ENCODE measurements at places on chromosomes 11 and 22.
A peak's percentile ranks its signal among the peaks of the same experiment; 100 is the strongest.

DNA sequence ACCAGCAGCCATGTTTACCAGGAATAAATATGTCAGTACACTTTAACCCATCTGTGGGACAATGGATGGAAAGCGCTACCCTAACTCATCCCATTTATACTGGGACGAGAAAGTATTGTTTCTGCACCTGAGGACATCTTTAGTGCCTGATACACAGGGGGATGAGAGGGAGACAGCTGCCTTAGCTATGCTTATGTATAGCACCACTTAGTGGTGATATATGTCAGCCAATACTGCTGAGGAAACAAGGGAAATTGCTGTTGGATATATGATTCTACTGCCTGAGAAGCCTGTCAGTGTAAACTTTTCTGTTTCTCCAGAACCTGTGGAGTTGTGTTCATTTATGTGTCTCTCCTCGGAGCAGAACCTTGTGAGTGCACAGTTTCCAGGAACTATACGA is 13.3 kb upstream of the CEP295 start:
- DNase-seq: no peak

DNA sequence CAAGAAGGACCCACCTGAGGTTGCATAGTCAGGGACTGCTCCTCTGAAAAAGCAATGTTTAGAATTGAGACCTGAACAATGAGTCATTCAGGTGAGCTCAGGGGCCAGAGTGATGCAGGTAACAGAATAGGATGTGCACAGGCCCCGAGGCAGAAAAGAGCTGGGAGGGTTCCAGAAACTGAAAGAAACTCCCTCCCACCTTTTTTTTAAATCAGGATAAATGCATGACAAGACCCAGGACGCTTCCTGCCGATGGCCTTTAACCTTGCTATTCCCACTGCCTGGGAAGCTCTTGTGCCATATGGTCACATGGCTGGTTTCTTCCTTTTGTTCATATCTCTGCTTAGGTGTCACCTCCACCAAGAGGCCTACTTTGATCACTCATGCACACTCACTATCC is 214.2 kb upstream of the ZBED5 start:
- no peak for DNase-seq

- peak; percentile 58 for DNase-seq
Measured at GRCh38 chr22:36331912-36332622, 55.7 kb downstream of the MYH9 start.

DNA sequence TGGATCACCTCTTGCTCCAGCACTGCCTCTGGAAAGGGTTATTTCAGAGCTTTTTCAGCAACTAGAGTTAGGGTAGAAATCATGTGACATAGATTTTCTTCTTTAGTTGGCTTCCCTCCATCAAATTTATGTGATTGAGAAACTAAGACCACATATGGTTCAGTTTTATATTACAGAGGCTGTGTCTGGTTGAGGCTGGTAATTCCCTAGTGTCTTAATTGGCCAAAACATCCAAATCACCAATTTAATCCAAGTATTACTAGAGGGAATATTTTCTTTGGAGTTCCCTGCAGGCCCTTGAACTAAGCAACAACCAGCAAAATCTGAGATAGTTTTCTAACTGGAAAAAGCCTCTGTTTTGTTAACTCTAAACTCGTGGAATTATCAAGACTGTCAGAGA is 136.3 kb downstream of the ARHGAP42 start:
- DNase-seq: no peak

DNA sequence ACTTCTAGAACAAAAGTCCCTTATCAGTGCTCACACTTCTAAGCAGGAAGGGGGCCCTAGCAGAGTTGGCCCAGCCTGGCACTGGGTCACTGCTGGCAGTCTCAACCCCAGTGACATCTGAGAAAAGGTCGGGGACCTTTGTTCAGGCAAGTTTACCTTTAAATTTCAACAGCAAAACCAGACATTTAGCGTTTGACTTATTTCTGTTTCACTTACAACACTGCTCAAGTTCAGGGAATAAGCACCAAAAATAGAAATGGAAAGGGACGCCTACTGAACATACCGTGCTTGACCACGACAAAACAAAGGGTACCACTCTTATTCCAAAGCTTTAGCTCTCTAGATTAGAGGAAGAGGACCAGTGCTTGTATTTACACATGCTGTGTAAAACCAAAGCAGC is 26.2 kb downstream of the PITPNB start:
- no peak for DNase-seq

DNA sequence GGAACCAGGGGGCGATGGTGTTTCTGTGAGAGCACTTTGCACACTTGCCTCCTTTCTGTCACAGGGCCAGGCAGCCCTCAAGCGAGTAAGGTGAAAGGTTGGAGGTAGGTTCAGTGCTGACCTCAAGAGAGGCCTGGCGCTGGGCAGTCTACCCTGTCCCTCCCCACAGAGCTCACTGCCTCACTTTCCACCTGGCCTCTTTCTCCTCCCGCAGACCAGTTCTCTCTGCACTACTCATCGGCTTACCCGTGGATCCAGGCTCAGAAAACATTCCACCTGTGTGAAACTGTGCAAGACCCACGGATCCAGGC is 16.8 kb downstream of the APOL5 start:
- no peak for DNase-seq

DNA sequence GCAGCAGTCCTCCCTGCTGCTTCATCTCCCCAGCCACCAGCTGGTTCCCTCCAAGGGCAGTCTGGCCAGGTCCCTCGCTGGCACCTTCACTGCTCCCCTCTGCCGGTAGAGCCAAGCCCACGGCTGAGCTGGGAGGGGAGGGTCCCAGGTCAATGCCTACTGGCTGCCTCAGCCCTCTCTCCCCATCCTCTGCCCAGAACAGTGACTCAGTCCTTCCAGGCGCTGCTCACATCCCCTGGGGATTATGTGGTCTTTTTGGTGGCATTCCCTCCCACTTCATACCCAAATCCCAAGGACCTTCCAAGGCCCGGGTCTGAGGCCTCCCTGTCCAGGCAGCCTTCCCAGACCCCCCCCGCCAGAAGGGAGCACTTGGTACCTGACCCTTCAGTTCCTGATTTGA is 44.9 kb downstream of the WNT7B start:
- DNase-seq: no peak

DNA sequence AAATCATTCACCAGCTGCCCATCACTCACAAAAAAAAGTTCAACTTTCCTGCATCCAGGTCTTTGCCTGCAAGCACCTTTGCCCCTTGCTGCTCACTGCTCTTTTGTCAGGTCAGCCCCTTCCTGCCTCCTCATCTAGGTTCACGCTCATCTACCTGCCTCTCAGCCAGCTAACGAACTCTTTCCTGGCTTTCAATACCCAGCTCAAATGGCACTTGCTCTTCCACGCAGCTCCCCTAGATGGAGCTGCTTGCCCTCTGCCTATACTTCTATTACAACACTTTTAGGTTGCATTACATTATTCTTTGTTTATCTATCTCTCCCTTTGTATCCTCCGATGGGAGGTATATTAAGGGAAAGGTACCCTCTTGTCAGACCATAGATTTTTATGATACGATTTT is 78.9 kb upstream of the TBCEL start:
- no peak for DNase-seq

DNA sequence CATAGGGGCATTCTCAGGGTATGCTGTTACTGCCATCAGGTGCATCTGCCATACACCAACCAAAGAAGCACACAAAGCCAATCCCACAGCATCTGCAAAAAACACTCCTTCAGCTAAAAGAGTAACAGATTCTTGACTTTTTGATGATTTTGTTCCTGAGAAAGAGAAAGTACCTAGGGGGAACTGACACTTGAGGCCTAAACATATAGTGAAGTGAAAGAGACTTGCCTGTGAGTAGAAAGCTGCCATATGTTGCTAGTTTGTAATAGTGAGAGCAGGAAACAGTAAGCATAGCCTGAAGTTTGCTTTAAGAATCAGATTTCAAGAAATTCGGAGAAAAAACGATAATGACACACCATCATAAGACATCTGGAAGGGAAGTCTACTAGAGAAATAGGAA is 97.9 kb upstream of the CTSC start:
- DNase-seq: no peak

GRCh38 chr11:33722590-33723234 is 13.5 kb downstream of the CD59 start:
- DNase-seq: no peak

DNA sequence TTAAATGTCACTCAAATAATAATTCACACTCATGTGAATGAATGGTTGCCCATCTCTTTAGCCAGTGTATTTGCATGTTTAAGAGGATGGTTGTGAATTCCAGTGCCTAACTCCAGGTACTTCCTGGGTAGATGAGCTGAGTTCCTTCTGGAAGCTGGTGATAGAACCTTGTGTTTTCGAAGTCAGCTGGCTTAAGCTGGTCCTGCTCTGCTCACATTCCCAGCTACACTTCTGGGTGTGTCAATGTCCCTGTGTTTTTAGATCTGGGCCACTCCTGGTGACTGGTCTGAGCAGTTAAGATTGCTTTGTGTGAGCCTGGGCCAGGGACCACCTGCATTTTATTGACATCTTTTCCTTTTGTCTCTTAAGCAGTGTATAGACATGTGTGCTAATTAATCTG is 10.6 kb downstream of the TEAD1 start:
- no peak for DNase-seq

- no peak for DNase-seq
Measured at GRCh38 chr11:122137078-122137793, 21.2 kb upstream of the BLID start.
